ENCODE measurements at places on chromosomes 11 and 22.

- no peak for DNase-seq
These were observed 173.2 kb upstream of the SORL1-AS1 start for GRCh38 chr11:121625777-121626506.

DNA sequence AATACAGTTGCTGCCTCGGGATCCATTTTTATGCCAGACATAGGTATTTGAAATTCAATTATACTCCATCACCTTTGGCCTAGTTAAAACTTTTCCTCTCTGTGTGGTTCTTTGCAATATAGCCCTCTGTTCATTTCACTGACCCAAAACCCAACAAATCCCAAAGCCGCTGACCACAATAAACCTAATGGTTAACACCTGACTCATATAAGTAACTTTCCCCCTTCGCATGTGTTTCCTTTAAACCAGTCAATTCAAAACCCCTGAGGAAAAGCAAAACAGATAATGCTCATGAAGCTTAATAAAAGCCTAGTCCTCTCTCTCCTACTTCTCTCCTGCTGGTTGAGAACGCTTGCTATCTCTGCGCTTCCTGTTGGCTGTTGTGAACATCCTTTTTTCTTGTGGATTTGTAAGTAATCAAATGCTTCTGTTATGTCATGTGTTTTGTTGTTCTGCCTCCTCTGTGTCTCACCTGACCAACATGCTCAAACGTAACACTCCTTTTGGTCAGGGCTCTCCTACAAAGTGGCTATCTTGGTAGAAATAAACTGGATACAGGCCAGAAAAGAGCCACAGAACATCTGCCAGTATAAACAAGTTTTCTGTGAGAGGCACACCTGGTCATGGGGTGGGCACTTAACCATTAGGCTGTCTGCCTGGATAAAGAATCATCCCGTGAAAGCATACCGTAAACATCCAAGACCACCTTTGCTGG, 652.6 kb downstream of the METTL15 start:
- DNase-seq: peak; percentile 27

GRCh38 chr11:35337136-35337913, 82.0 kb downstream of the SLC1A2 start:
- peak; percentile 99 for DNase-seq

DNA sequence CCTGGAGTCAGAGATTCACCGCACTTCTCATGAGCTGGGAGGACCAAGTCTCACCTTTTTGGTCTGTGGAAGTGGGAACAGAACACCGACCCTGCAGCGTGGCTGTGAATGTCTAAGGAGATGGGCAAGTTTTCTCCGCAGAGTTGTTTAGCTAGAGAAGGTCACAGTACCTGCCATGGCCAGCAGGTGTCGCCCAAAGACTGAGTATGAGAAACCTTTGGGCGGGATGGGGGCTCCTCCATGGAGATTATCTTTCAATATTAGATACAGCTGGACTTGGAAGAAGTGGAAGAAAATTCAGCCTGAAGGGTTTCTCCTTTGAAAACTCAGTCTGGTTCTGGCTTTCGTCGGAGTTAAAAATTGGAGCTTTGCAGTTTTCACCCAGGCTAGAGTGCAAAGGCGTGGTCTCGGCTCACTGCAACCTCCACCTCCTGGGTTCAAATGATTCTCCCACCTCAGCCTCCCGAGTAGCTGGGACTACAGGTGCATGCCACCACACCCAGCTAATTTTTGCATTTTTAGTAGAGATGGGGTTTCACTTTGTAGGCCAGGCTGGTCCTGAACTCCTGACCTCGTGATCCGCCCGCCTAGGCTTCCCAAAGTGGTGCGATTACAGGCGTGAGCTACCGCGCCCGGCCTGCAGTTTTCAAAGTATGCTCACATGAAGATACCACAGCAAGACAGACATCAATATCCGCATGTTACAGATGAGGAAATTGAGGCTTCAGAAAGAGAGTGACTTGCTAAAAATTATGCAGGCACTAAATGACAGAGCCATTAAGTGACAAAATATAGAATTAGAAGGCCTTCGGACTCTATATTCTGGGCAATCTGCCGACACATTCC, 10.7 kb upstream of the DSCAML1 start:
- peak; percentile 51 for DNase-seq

- DNase-seq: no peak
These were observed 24.1 kb upstream of the CLNS1A start for GRCh38 chr11:77661670-77662069.

- no peak for DNase-seq
These were observed 13.5 kb downstream of the DHCR7 start for GRCh38 chr11:71434576-71435130.

- no peak for DNase-seq
These were observed 22.2 kb downstream of the OR51V1 start for GRCh38 chr11:5178046-5178837.

GRCh38 chr22:23251445-23252093, 71.3 kb downstream of the BCR start:
- peak; percentile 45 for DNase-seq

GRCh38 chr22:42207918-42208317, 62.5 kb downstream of the TCF20 start:
- DNase-seq: no peak

DNA sequence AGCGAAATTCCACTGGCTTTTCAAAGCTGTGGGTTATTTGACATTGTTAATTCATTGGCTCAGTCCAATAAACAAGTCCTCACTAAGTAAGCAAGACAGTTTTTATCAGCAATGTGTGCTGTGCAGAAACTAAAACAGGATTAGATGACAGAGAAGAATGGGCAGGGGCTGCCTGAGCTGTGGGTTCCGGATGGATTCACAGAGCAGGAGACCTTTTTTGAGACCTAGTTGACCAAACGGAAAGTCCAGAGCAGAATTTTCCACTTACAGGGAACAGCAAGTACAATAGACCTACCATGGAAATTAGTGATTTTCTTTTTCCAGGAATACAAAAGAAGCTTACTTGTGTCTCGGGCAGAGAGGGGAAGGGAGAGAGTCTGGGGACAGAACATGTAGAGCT, 5.2 kb upstream of the KDM4F start:
- DNase-seq: no peak

DNA sequence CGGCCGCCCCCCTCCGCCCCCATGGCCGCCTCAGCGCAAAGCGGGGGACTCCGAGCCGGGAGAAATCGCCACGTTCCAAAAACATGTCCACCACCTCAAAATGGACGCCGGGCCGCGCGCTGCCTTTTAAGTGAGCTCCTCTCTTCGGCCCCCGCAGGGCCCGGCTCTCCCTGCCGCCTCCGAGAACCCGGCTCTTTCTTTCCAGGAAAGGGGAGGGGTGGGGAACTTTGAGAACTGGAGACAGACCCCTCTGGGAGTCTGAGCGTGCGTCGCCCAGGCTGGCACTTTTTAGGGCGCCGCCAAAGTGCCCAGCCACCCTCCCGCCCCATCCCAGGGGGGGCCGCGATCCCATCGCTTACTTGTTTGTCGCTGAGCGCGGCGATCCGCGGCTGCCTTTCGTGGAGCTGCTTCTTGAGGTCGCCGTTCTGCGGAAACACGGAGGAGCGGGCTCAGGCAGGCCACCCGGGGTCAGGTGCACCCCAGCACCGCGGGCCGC, 1.6 kb downstream of the PHF21B start:
- DNase-seq: no peak

- peak; percentile 51 for DNase-seq
These were observed 40.8 kb downstream of the PGM2L1 start for GRCh38 chr11:74357449-74357848.

- DNase-seq: peak; percentile 27
These were observed 16.8 kb upstream of the TSPAN18 start for GRCh38 chr11:44709966-44710365.

DNA sequence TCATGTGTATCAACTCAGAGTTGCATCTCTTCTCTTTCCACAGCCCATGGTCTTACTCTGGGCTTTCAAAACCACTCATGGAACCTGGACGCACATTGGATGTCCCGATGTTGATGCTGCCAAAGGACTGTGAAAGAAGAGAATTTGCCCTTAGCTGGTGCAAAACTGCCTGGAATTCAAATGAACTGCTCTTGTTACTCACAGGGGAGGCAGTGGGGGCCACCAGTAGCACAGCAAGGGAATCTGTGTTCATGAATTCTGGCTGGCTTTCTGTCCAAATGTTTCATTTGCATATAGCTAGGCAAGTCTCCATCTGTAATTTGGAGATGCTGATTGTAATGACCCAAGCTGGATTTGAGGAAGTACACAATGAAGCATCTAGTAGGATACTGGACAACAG, 24.9 kb downstream of the LMO2 start:
- no peak for DNase-seq

DNA sequence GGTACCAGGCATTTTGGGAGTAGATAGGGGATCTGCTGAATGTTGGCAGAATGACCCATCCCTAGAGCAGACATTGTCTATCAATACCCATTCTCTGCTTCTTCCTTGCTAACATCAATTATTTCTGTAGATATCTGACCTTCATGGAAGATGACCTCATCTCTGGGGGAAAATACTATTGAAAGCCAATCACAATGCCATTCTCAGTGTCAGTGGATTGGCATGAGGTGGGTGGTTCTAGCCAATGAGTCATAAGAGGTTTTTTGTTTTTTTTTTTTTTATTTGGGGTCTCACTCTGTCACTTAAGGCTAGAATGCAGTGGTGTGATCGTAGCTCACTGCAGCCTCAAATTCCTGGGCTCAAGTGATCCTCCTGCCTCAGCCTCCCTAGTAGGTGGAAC, 42.5 kb downstream of the SNX19 start:
- DNase-seq: peak; percentile 76

DNA sequence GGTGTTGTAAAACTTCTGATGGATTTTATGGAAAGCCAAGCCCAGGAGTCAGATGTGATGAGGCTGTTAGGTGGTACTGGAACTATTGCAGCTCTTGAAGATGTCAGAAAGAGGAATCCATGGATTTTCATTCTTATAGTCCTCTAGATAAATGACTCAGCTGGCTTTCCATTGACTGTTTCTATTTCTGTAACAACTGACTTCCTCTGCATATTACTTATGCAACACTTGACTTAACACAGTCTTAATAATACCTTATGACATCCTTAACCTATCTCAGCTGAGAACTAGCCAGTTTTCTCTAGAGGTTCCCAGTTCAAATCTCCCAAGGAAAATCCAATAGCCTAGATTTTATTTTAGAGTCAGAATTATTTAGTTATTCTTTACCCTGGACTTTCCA, 263.8 kb downstream of the LUZP2 start:
- DNase-seq: peak; percentile 30

DNA sequence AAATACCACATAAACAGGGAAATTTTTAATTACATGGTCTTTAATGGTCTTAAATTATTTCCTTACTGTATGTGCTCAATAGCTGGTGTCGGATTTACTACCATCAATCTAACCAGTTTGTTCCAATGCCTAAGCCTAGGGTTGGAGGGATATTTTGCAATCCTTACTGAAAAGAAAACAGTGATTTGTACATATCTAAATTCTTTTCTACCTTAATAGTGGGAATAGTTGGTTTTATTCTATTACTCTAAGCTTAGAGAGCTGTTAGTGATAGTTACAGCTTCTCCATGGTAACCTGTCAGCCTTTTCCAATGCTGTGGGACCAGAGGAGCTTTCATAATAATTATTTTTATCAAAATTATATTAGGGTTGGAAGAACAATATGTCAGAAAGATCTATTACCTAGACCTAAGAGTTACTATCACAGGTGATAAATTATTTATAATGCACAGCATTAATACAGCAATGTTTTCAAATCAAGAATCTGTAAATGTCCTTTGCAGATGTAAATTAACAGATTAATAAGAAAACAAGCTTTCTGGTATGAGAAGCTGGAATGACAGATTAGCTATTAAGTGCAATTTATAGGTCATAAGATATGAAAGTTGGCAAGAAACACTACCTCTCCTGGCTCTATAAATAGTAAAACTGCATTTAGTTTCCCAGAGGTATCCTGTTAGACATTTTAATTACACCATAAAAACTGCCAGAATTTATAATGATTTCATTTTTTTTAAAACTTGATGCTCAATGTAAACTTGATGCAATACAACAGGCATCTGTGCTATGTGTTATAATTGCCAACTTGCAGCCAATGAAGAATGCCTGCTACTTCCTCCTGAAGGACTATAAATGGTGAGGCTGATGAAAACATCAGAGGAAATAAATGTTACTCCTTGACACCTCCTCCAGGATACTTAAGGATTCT, 262.0 kb upstream of the PITPNB start:
- DNase-seq: peak; percentile 8

- peak; percentile 57 for DNase-seq
These were observed 640.2 kb upstream of the KIRREL3 start for GRCh38 chr11:127640561-127641451.

DNA sequence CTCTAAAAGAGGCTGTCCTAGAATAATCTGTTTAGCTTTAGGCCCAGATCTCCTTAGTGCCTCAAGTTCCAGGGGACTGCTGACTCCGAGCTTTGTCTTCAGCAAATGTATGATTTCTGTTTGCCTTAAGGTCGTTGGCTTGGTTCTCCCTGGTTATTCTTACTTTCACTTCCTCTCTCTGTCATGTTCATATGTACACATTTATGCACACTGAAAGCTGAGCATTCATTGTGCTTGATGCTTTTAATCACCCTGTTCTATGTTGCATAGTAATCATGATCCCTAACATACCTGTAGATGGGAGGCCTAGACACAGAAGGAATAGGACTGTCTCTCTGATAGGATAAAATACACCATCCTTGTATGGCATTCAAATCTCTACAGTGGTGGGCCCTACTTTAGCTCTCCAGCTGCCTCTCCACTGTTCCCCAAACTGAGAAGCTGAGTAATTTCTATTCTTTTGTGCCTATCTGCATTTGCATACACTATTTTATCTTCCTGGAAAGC, 7.2 kb downstream of the PPFIBP2 start:
- no peak for DNase-seq
